COR-L47 (cell line): ENCODE measurements at places on chromosomes 2 and 18.

DNA sequence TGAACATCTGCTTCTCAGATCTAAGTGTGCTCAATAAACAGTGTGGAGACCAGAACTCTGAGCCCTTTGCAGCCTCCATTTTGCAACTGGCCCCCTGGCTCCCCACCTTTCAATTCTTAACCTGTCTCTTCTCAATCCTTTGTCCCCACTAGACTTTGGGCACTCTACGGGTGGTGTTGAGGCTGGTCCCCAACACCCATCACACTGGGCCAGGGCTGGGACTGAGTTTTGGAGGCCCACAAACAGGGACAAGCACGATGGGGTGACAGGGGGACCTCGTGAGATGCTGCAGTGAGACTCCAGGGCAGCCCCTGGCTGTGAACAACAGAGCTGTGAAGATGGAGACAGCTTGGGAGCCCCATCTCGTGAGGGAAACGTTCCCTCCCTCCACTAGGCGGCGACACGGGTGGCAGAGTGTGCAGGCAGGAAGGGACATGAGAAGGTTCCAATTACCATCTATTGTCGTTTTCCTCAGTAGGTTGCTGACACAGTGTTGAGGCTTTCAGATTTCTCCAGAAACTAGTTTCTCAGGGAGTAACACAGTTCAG is 1.2 kb downstream of the ANKMY1 start:
- no peak for DNase-seq

GRCh38 chr2:46489423-46490174 is 10.2 kb downstream of the TMEM247 start:
- DNase-seq: no peak

- no peak for DNase-seq
Measured at GRCh38 chr2:186882511-186883071, 33.6 kb upstream of the ZSWIM2 start.

GRCh38 chr2:54074606-54075341 is 40.6 kb upstream of the ACYP2 start:
- DNase-seq: no peak

DNA sequence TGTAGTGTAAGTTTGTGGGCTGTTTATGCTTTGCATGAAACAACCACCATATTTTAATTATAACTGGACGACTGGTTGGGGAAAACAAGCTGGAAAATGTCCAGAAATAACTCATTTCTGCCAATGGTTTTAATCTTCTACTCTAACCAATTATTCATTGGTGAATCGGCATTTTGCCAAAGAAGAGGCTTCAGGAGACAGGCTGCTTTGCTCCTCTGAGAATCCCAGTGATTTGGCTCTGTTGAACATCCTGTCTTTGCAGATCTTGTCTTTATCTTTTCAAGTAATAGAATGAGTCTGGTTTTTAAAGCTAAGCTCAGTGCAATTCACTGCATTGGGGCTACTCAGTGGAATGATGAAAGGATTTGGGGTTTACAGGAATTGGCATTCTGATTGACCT is 109.6 kb downstream of the APOB start:
- DNase-seq: no peak

DNA sequence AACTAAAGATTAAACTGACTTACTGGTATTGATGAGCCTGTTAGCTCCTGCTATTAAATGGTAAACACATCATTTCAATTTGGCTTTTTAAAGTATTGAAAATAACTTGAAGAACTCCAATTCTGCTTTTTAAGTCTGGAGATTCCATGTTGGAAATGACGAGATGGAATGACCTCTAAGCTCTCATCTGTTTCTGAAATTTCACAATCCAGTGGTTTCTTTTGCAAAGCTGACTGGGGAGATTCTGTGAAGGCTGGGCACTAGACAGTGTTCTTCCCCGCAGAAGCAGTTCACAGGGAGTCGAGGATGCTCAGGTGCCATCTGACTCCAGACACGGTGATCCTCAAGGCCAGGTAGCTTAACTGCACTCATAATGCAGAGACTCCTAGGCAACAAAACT is 44.7 kb downstream of the DHRS9 start:
- no peak for DNase-seq

GRCh38 chr2:207764096-207764630 is 5.5 kb downstream of the FZD5 start:
- DNase-seq: no peak

DNA sequence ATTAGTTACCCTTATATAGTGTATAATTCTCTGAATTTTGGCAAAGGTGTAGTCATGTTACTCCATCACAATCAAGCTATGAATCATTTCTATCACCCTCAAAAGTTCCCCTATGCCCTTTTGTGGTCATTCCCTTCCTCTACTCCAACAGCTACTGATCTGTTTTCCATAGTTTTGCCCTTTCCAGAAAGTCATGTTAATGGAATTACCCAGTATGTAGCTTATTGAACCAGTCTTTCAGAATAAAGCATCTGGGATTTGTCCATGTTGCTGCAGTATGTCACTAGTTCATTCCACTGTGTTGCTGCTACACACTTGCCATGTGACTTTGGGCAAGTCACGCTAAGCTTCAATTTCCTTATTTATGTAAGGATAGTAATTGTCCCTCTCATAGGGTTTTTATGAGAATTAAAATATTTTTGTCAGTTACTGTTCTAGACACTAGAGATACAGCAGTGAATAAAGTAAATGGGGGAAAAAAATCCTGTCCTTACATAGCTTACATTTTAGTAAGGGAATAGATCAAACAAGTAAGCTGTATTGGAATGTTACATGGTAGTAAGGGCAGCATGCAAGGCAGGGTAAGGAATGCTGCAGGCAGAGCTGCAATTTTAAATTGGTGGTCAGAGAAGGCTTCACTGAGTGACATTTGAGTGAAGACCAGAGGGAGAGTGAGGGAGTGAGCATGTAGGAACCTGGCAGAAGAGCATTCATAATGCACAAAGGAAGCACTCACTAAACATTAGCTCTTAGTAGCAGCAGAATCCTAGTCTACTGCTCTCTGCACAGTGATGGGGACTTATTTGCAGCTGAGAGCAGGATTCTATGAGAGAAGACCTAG is 80.3 kb upstream of the TSPYL6 start:
- DNase-seq: no peak
